Mesothelial cell of epicardium (in vitro differentiated cells): ENCODE measurements at places on chromosomes 2 and 18. TPM values are rescaled to one million over a fixed set of nuclear protein-coding genes. Genes with fewer than 3 reads are reported as not detected.

- no peaks in the 10 kb centered on the region for H3K36me3 ChIP-seq
- H3K27ac ChIP-seq, result no peak overlapping the region
- no peak for DNase-seq
- H3K4me1 ChIP-seq, result peaks cover 12% of the 10 kb centered on the region
- H3K4me3 ChIP-seq, result no peak overlapping the region
Observed at GRCh38 chr2:206095536-206096332, 9.8 kb upstream of the INO80D start.

Gene TXNDC2
- total RNA-seq, result 0.29 TPM in 1 of 3 replicates, not detected in the others

DNA sequence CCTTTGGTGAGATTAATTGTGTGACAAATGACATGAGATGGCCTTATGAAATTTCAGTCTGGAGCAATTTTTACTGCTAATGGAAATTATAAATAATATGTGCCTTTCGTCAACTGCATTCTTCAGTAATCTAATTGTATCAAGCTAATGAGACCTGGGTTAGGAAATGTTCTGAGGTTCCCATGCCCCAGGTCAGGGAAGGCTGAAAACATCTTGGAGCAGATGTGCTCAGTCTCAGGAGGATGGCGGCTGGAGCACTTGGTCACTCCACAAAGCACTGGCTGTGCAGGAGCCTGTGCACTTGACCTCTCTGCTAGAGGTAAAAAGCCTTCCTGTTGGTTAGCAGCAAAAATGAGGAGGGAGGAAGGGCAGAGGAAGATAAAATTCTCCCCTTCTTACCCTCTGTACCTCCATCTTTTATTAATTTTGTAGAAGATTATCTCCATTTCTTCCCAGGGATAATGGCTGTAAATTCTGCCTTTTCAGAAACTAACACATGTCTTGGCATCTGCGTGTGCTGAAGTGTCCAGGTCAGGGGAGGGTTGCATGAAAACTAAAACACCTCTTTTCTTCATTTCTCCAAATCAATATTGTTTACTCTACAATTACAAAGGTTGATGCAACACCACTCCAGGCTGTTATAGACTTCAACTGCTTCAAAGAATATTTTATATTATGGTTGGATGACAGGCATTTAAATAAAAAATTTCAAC, 1606.4 kb upstream of the ACVR2A start:
- DNase-seq, result no peak
- no peaks in the 10 kb centered on the region for H3K36me3 ChIP-seq
- peaks cover 22% of the 10 kb centered on the region for H3K4me1 ChIP-seq
- no peaks in the 10 kb centered on the region for H3K27me3 ChIP-seq

DNA sequence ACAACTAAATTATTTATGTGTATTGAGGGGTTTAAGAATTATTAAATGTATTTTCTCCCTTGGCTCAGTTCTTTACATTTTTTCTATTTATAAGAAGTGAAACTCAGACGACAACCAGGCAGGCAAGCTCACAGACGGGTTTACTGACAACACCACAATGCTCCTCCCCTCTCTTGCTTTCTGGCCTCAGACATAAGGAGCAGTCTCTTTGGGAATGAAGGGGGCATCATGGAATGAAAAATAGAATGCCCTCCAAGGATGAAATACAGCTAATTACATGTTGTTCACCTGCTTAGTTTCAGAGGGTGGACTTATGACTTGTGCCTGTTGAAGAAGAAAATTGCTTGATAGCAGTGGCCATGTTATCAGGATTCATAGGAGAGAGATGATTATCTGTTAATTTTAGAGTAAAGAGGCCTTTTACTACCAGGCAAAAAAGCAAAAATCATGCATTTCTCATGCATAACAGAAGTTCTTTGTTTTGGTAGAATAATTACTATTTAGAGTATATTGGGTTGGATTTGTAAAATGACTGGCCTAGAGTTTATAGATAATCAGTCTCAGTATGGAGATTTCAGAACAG, 172.1 kb upstream of the LRRTM1 start:
- H3K4me1 ChIP-seq, result peaks cover 21% of the 10 kb centered on the region
- H3K27me3 ChIP-seq, result no peaks in the 10 kb centered on the region
- peak overlapping the region; percentile 64 for H3K27ac ChIP-seq
- no peak overlapping the region for H3K4me3 ChIP-seq
- no peak for DNase-seq

DNA sequence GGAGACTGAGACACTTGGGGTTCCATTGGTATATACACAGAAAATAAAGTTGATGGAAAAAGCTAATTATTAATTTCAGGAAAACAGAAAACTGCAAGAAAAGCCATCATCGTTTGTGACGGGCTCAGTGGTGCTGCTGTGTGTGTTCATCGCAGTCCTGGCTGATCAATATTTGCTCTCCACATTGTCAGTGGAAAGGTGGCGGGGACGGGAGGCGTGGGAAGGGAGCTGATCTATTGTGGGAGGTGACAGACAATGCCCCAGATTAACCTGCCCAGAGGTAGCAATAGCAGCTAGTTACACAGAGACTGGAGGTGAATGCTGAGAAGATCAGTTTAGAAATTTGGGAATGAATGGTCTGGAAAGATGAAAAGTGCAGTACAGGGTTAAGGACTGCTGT, 50.0 kb upstream of the CTDP1 start:
- DNase-seq, result no peak
- no peaks in the 10 kb centered on the region for H3K4me1 ChIP-seq
- H3K4me3 ChIP-seq, result no peak overlapping the region
- H3K27me3 ChIP-seq, result peaks cover 12% of the 10 kb centered on the region
- H3K36me3 ChIP-seq, result no peaks in the 10 kb centered on the region

GRCh38 chr2:28729698-28730097, 21.9 kb upstream of the PPP1CB start:
- H3K27ac ChIP-seq, result peak overlapping the region; percentile 22
- H3K4me1 ChIP-seq, result peaks cover 12% of the 10 kb centered on the region

Gene THAP4
- 45.7 to 51.5 TPM (median 50.1 TPM) in 3 replicates for total RNA-seq

Gene SOX11
- total RNA-seq, result 45.0 to 47.0 TPM (median 46.2 TPM) in 3 replicates

Gene ADCY3
- total RNA-seq, result 38.6 to 42.4 TPM (median 41.3 TPM) in 3 replicates

DNA sequence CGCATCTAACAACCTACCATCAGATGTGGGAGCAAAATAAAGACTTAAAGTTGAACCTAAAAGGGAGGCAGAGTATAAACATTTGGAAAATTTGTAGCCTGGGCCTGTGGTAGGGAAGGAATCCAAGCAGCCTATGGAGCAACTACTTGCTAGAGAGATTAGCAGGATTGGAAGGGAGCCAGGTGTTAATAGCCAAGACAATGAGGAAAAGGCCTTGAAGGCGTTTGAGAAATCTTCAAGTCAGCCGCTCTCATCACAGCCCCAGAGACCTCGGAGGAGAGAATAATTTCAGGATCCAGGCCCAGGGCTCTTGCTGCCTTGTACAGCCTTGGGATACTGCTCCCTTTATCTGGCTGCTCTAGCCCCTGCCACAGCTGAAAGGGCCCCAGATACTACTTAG, 219.7 kb downstream of the THSD7B start:
- H3K27ac ChIP-seq, result no peak overlapping the region
- H3K36me3 ChIP-seq, result no peaks in the 10 kb centered on the region
- no peaks in the 10 kb centered on the region for H3K4me1 ChIP-seq
- peaks cover 30% of the 10 kb centered on the region for H3K27me3 ChIP-seq

GRCh38 chr2:18611184-18611583, 21.8 kb upstream of the NT5C1B start:
- no peak for DNase-seq
- H3K4me3 ChIP-seq, result no peak overlapping the region
- H3K27me3 ChIP-seq, result peaks cover 6% of the 10 kb centered on the region
- no peak overlapping the region for H3K27ac ChIP-seq
- peaks cover 10% of the 10 kb centered on the region for H3K4me1 ChIP-seq

DNA sequence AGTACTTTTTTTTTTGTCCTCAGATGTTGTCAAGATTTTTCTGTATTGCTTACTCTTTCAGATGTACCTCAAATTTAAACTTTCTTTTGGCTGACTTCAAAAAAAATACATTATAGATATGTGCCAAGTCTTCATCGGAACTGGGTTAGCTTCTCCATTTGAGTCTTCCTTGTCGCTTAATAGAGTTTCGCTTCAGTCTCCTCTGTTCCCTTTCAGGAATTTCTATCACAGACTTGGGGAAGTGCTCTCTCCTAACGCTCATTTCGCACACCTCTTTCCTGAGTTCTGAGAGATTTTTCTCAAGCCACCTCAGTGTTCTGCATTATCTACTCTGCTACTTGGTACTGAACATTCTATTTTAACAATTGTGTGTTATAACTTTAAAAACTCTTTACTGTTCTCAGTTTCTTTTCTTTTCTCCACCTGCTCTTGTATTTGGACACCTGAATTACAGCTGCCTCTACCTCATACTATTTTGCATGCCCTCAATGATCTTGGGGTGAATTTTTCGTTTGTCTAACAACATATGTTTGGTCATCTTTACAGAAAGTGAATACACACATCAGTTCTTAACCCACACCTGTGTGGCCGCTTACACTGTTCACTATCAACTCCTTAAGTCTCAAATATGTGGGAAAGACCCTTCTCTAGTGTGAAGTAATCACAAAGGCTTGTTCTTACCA, 16.5 kb downstream of the PTPN2 start:
- peaks cover 7% of the 10 kb centered on the region for H3K36me3 ChIP-seq
- H3K4me1 ChIP-seq, result peaks cover 5% of the 10 kb centered on the region
- no peak overlapping the region for H3K4me3 ChIP-seq
- no peaks in the 10 kb centered on the region for H3K27me3 ChIP-seq
- no peak overlapping the region for H3K27ac ChIP-seq

- peaks cover 2% of the 10 kb centered on the region for H3K36me3 ChIP-seq
- H3K4me3 ChIP-seq, result no peak overlapping the region
- no peak for DNase-seq
- peaks cover 21% of the 10 kb centered on the region for H3K27me3 ChIP-seq
- no peak overlapping the region for H3K27ac ChIP-seq
Observed at GRCh38 chr2:705971-706511, 28.8 kb upstream of the TMEM18 start.

Gene VWA3B
- not detected in 3 replicates for total RNA-seq

Gene PLB1
- total RNA-seq, result 1.1 to 2.2 TPM (median 1.2 TPM) in 3 replicates

GRCh38 chr2:54572636-54573536, 116.8 kb downstream of the SPTBN1 start:
- H3K27ac ChIP-seq, result peak overlapping the region; percentile 93
- no peak for DNase-seq
- peaks cover 76% of the 10 kb centered on the region for H3K4me1 ChIP-seq
- H3K4me3 ChIP-seq, result peak overlapping the region; percentile 1

DNA sequence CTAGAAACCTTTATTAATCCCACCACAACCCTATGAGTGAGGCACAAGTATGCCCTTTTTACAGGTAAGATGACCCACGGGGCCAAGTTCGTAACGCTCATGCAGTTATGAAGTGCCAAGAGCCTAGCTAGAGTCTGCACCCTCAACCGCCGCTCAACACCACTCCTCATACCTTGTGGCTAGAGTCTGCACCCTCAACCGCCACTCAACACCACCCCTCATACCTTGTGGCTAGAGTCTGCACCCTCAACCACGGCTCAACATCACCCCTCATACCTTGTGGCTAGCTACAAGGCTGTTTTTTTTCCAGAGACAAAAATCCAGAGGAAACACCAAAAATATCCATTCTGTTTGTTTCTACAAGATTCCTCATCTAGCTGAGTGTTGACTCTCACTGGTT, 4.6 kb downstream of the TXNL4A start:
- peaks cover 15% of the 10 kb centered on the region for H3K36me3 ChIP-seq
- peaks cover 23% of the 10 kb centered on the region for H3K4me1 ChIP-seq
- DNase-seq, result no peak

DNA sequence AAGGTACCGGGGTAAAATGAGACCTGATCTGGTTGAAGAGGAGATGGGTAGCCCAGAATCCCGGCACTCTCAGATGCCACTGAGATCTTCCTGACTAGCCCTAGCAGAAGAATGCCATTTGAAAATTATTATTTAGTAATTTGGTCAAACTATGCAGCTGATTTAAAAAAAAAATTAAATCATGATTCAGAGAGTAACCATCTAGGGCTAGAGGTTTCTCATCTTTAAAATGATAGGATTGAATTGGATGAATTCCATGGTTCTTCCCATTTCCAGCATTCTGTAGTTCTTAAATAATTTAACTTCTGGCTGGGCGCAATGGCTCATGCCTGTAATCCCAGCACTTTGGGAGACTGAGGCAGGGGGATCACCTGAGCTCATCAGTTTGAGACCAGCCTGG, 106.1 kb downstream of the MYO1B start:
- H3K36me3 ChIP-seq, result peaks cover 40% of the 10 kb centered on the region
- no peak overlapping the region for H3K27ac ChIP-seq
- no peaks in the 10 kb centered on the region for H3K27me3 ChIP-seq
- H3K4me3 ChIP-seq, result no peak overlapping the region
- no peak for DNase-seq

DNA sequence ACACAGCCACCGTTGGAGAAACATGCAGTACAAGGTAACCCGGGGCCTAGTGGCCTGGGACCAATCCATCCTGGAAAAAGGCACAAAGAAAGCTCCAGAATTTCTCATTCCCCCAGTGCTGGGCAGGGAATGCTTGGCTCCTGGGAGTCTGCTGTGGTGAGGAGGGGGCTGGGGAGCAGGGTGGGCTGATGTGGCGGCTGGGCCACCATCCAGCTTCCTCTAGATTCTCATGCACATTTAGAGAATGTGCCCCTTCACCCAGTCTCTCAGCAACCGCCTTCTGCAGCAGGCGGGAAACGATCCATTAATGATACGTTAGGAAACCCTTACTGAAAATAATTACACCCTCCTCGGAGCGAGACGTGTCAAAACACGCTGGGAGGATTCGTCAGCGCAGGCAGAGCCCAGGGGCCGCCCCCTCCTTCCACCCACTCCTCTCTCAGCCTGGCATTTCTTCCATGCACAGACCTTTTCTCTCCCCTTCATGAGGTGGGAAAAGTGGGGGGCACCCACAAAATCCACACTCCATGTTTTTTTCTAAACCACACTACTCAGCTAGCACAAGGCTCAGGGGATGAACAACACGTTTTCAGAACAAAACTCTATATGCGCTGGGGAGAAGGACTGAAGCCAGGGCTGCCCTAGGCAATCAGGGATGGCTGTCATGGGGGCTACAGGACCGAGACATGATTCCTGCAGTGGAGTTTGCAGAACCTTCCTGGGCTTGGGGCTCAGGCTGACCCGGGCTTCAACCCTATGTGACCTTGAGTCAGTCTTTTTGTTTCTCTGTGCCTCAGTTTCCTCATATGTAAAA, 56.1 kb upstream of the SMAD7 start:
- peak overlapping the region; percentile 43 for H3K27ac ChIP-seq
- no peaks in the 10 kb centered on the region for H3K36me3 ChIP-seq
- H3K4me1 ChIP-seq, result peaks cover 16% of the 10 kb centered on the region
- peak overlapping the region; percentile 11 for H3K4me3 ChIP-seq
- no peak for DNase-seq

Gene POTEI
- 7.0 to 7.3 TPM (median 7.1 TPM) in 3 replicates for total RNA-seq

DNA sequence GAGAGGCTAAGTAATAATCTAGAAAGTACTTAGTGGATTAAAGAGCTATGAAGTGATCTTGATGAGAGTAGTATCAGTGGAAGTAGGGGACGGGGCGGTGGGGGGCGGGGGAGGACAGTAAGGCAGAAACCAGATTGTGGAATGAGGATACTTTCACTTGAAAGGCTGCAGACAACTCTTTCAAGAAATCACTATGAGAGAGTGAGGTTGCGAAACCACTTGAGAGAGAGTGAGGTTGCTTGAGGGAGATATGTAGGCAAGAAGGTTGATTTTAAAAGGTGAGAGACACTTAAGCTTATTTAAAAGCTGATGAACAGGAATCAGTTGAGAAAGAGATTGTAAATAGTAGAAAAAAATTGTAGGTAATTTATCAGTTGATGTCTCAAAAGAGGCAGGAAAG, 3.8 kb downstream of the ZNF397 start:
- peaks cover 12% of the 10 kb centered on the region for H3K4me1 ChIP-seq
- peak overlapping the region; percentile 23 for H3K27ac ChIP-seq
- H3K4me3 ChIP-seq, result no peak overlapping the region
- H3K27me3 ChIP-seq, result no peaks in the 10 kb centered on the region

- H3K27ac ChIP-seq, result no peak overlapping the region
- DNase-seq, result no peak
- H3K27me3 ChIP-seq, result no peaks in the 10 kb centered on the region
Observed at GRCh38 chr2:54310961-54311360, 54.9 kb upstream of the TSPYL6 start.

Gene SERPINB4
- total RNA-seq, result not detected in 3 replicates
